CD14-positive monocyte (primary cell): ENCODE measurements at places on chromosomes 16 and 17. TPM values are rescaled to one million over a fixed set of nuclear protein-coding genes. Genes with fewer than 3 reads are reported as not detected.

- peaks cover 4% of the 10 kb centered on the region for H3K4me1 ChIP-seq
- no peak for DNase-seq
- H3K36me3 ChIP-seq = peaks cover 91% of the 10 kb centered on the region
- no peak overlapping the region for H3K27ac ChIP-seq
- no peak overlapping the region for H3K4me3 ChIP-seq
These were observed 29.5 kb downstream of the KAT7 start for GRCh38 chr17:49817993-49818392.

GRCh38 chr16:12225255-12225654 lies 248.7 kb downstream of the SNX29 start:
- H3K27me3 ChIP-seq = no peaks in the 10 kb centered on the region
- no peak for DNase-seq
- H3K27ac ChIP-seq = no peak overlapping the region
- H3K4me3 ChIP-seq = no peak overlapping the region
- peaks cover 6% of the 10 kb centered on the region for H3K36me3 ChIP-seq

- peaks cover 44% of the 10 kb centered on the region for H3K4me1 ChIP-seq
- DNase-seq = peak; percentile 84
- peak within 1 kb of the TSS; percentile 86 for H3K4me3 ChIP-seq
- no peaks in the 10 kb centered on the region for H3K27me3 ChIP-seq
- peak within 1 kb of the TSS; percentile 65 for H3K27ac ChIP-seq
- peaks cover 12% of the 10 kb centered on the region for H3K36me3 ChIP-seq
These were observed at the start of gene YPEL3 for GRCh38 chr16:30096105-30096861. TSS of gene YPEL3 (minus strand) at chr16:30096213. CDS start at chr16:30095482, 731 bp downstream.

GRCh38 chr17:82863941-82864712 lies 24.3 kb upstream of the ZNF750 start:
- H3K4me1 ChIP-seq = peaks cover 32% of the 10 kb centered on the region
- no peaks in the 10 kb centered on the region for H3K36me3 ChIP-seq
- H3K27me3 ChIP-seq = no peaks in the 10 kb centered on the region
- H3K27ac ChIP-seq = no peak overlapping the region

TBC1D3 gene
- polyA plus RNA-seq = 11.3 and 13.4 TPM in 2 replicates

DNA sequence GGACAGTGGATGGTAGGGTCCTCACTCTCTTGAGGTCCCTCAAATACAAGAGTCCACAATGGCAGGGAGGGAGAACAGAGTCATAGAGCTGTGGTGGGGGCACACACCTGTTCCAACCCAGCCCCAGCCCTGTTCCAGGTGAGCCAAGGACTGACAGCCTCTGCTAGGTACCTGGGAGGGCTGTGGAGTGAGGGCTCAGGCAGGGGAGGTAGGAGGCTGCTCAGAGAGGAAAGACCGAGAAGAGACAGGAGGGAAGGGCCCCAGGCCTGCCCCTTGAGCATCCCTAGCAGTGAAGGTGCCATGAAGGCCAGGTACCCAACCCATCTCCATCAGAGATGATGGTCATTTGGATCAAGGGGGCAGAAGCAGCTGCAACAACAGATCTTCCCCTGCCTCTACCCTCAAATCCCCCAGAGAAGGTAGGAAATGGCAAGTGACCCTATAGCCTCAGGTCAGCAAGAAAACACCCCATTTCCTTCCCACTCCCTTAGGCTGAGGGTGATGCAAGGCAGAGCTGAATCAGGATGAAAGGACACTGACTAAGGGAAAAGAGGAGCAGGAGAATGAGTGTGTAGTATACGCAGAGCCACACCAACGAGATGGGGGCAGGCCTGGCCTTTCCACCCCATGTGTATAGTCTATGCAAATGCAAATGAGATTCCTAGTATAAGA lies 28.6 kb downstream of the CD300LG start:
- no peaks in the 10 kb centered on the region for H3K36me3 ChIP-seq
- H3K4me3 ChIP-seq = no peak overlapping the region
- H3K27ac ChIP-seq = no peak overlapping the region
- DNase-seq = no peak
- no peaks in the 10 kb centered on the region for H3K27me3 ChIP-seq

GRCh38 chr16:52773026-52773425 lies 226.1 kb upstream of the TOX3 start:
- no peaks in the 10 kb centered on the region for H3K4me1 ChIP-seq
- H3K36me3 ChIP-seq = no peaks in the 10 kb centered on the region
